ENCODE measurements at places on chromosomes 1 and 21.

DNA sequence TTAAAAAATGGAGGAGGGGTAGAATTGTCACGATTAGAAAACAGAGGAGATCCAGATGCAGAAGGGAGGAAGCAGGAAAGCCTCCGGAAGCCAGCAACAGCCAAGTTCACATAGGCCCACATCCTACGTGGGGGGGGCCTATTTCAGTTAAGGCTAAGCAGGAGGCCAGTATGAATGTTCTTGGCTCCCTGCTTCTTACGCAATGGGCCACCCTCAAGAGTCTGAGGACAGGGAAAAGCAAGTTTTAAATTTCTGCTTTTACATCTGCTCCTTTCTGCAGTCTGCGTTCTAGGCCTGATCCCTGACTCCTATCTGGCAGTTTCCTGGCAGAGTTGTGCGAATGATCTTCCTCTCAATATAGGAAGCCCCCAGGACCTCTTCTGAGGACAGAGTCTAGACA, 30.6 kb downstream of the RABIF start:
- no peak for DNase-seq

DNA sequence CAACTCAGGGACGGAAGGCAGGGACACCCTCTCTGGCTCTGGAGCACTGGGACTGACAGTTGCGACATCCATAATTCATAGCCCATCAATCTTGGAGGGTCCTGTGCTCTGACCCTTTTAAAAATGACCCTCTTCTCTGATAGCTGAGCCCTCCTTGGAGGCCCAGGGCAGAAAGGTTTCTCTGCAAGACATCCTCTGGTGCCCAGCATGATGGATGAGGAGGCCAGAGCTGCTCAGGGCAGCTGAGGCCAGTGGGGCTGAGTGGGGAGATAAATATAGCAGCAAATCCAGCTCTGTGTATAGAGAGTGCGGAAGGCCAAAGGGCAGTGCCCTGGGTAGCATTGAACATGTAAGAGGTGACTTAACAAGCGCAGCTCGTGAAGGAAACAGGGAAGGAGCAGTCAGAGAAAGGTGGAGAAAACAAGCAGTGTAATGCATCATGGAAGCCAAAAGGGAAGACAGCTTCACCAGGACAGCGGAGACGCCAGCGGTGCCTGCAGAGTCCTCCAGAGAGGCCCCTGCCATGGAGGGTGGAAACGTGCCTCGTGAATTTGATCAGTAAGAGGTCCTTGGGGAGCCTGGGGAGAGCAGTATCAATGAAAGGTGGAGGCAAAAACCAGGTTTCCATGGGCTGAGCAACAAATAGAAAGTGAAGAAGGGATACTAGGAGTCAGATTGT, 50.4 kb upstream of the FMOD start:
- no peak for DNase-seq

GRCh38 chr1:205547936-205548827, 43.7 kb downstream of the CDK18 start:
- DNase-seq: no peak

DNA sequence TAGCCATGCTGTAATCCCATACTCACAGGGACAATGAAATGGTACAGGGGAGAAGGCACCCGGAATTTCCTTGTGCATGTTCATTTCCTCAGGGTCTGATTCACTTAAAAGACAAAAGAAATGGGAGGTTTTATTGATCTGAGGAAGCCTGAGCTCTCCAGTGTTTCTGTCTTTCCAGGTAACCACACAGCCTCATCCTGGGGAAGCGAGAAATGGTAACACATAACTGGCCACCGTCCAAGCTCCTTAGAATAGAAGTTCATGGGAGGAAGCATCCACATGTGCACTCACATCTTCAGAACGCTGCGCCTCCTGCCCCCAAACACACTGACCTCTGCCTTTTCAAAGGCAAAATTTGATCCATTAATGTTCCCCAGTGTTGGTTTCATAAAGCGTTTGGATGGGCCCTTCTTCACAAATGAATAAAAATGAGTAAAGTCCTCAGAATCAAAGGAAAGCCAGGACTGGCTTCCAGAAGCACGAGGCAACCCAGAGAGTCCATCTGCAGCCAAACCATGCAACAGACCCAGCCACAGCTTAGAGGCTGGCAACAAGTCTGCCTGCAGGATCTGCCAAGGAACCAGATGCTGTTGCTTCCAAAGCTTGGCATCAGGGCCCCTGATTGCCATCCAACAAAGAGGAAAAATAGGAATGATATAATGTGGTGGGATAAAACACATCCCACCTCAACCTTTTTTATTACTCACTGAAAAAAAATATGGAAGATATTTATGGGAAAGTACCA, 120.3 kb downstream of the ZBTB18 start:
- DNase-seq: no peak

- DNase-seq: no peak
Measured at GRCh38 chr21:14707511-14708020, 161.5 kb upstream of the SAMSN1 start.

DNA sequence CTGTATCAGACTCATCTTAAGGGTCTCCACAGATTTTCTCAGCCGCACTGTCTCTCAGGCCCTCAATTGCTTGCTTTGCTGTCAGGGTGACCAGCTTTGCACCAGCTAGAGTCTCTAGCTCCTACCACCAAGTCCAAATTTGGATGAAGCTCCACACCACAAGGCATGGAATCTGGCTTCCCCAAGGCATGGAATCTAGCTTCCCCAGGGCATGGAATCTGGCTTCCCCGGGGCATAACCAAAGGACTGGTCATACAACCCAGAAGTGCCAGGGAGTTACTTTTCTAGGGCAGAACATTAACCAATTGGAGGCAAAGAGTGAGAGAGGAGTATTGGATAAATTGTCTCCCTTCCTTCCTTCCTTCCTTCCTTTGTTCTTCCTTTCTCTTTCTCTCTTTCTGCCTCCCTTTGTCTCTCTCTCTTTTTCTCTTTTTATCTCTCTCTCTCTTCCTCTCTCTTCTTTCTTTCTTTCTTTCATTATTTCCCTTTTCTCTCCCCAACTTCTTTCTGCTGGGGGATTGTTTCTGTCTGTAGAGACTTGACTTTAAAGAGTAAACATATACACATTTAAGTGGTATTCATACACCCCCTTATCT, 76.9 kb upstream of the HAO2 start:
- DNase-seq: no peak

DNA sequence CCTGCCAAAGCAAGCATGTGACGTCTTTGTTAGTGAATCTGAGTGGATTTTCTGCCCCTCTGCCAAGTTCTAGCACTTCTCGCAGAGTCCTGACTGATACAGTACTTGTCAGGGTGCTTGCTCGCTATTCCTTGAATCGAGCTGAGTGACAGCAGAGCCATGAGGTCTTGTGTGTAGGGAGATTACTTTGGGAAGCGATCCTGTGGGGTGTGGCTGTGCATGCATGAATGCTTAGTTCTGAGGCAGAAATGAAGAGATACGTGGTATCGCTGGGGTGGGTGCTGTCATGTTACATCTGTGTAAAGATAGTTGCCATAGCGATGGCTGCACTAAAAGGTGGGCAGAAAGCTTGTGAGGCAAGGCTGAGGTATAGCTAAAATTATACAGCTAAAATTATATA, 19.3 kb upstream of the DNAJC28 start:
- no peak for DNase-seq

DNA sequence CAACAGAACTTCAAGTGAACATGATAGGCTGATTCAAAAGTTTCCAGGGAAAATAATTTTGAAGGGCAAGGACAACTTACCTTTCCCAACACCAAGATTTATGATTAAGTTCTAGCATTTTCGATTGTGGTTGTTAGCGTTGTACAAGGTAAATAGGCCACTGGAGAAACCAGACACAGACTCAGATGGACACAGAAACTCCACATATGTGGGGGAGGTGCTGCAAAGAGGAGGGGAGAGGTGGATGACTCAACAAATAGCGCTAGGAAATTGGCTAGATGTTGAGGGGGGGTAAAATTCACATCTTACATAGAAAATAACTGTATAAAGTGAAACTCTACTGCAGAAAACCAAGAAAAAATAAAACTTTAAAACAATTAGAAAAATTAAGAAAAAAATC, 564.4 kb downstream of the MATN1 start:
- DNase-seq: no peak

DNA sequence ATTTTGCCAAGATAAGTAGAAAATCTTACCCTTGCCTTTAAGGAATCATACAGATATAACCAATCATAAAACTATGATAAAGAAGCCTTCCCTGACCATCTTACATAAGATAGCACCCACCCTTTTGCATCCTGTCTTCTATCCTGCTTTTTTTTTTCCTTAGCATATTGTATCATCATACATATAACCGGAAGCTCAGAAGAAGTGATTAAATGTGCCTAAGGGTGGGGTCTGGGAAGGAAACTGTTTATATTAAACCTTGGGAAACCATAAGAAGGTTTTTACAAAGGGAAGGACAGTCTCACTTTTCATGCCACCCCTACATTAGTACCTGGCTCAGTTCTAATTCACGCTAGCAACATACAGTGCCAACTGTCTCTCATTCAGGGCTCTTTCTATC, 66.8 kb downstream of the LUZP1 start:
- no peak for DNase-seq

GRCh38 chr1:112995890-112996289, 39.9 kb upstream of the SLC16A1 start:
- no peak for DNase-seq

DNA sequence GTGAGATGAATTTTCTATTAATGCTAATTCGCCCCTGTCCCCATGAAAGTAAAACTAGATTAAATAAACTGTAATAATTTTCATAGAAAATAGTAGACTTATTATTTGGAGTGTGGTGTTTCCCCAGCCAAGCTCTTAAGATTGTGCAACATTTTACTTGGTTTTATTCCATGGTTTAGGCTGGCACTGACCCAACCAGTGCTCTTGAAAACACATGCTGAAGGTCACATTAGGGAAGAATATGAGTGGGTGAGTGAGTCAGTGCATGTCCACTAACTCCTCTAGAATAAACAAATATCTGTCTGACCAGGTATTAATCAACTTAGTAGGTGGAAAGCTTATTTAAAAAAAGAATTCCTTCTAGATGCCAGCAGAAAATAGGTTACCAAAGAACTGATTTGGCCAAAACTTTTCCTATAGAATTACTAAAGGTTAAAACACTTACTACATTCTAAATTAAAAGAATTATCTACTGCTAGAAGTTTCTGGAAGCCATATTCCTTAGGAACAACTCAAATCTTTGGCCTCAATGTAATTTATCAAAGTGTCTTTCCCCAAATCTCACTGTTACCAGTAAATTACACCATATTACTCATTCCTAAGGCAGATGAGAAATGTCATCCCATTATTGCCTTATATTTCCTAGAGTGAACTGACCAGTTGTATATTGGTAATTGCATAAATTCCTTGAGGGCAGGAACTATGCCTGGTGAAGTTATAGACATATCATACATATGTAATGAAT, 89.7 kb upstream of the RGS1 start:
- no peak for DNase-seq

GRCh38 chr1:73820843-73821242, 377.1 kb downstream of the LRRIQ3 start:
- DNase-seq: no peak

All from stimulated activated CD8-positive, alpha-beta memory T cell treated with anti-CD3 and anti-CD28 coated beads, Interleukin-15, amount 100 ng/mL, for 24 hours (primary cell).